NCI-H2171 treated with DMSO at 0.1 percent for 48 hours (cell line): ENCODE measurements at places on chromosomes 11 and 22.

DNA sequence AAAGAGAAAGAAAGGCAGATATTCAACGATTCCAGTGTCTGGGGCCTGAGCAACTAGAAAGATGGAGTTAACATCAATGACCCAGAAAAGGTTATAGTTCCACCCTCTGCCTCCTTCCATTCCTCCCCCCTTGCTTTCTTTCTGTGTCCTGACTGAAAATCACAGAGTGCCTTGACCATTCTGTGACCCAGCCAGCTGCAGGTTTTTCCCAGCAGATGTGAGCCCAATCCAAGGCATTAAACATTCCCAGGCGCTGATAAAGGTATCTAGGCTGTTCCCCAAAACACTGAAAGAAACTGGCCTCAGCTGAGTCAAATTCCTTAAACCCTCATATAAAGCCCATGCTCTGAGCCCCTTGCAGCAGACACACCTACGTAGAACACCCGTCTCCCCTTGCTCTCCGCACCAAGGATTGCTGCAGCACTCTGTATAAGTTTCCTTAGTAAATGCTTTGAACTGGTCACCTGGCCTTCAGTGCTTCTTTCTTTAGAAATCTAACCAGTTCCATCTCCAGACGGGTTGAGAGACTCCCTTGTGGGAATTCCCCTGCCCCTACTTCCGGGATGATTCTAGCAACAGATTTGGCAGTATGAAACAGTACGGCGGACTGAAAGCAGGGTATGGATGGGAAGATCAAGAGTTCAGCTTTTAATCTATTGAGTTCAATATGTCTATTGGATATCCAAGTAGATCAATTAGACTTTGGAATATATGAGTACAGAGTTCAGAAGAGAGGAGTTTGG, 48.8 kb upstream of the ZC3H12C start:
- no peak for DNase-seq

GRCh38 chr11:110527146-110527545, 97.4 kb downstream of the FDX1 start:
- no peak for DNase-seq

- DNase-seq = no peak
Measured at GRCh38 chr11:88310246-88310645, 27.3 kb downstream of the CTSC start.

DNA sequence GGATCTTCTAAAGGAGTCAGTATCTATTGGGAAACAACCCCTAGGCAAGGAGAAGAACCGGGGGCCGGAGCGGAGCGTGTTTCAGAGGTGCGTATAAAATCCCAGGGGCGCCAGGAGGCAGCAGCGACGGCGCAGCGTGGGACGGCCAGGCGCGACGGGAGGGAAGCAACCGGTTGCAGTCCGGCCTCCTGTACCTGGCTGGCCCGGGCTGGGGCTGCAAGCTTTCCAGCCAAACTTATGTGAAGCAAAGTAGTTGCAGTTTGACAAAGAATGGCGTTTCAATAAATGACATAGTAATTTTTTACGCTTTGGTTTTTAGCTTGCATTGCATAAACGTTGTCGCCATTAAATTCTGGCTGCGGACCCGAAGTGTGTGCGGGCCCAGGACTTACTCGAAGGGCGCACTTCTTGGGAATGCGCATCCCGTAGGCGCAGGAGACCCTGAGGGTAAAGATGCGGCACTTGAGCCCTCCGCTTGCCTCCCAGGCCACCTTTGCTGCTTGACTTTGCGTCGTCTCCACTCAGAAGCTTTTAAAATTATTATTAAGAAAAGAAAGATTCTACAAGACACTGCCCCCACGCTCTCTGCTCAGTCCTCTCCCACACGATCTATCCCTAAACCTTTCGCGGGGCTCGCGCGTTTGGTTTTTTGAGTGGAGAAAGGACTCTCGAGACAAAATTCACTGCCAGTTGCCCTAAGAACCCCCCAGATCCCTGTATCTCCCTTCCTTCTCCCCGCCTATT, 1.6 kb upstream of the WT1 start:
- DNase-seq = no peak

GRCh38 chr11:130924750-130925149, 8.5 kb upstream of the SNX19 start:
- no peak for DNase-seq

DNA sequence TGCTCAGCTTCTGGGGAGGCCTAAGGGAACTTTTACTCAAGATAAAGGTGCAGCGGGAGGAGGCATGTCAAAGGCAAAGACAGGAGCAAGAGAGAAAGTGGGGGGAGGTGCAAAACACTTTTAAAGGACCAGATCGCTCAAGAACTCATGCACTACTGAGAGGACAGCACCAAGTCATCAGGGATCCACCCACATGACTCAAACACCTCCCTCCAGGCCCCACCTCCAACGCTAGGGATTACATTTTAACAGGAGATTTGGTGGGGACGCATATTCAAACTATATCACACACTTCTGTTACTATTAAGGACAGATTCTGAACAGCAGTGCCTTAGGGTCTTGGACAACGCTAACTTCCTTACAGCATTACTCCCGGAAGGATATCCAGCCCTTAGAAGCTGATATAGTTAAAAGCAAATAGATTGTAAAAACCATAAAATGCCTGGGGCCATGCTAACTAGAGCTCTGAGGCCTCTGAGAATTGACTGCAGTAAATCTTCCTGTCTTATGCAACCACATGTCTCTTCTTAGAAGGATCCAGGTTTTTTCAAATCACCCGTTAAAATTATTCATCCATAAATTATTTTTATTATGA, 16.7 kb upstream of the ZC3H12C start:
- no peak for DNase-seq

- DNase-seq = no peak
Measured at GRCh38 chr22:44493206-44493605, 4.8 kb downstream of the RTL6 start.

DNA sequence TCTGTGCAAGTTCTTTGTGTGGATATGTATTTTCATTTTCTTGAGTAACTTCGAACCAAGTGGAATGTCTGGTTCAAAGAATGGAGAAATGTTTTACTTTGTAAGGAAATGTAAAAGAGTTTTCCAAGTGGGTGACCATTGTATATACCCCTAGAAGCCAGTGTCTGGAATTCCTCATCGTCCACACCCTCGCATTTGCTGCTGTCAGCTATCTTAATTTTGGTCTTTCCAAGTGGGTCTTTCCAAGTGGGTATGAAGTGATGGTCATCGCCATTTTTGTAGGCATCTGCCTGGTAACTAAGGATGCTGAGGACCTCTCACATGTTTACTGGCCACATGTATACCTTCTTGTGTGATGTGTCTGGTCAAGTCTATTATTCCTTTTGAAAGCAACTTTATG, 547.5 kb downstream of the TBC1D22A start:
- DNase-seq = no peak
